Right ventricle myocardium superior (tissue), 1 donor: ENCODE measurements at places on chromosomes 16 and 17.

DNA sequence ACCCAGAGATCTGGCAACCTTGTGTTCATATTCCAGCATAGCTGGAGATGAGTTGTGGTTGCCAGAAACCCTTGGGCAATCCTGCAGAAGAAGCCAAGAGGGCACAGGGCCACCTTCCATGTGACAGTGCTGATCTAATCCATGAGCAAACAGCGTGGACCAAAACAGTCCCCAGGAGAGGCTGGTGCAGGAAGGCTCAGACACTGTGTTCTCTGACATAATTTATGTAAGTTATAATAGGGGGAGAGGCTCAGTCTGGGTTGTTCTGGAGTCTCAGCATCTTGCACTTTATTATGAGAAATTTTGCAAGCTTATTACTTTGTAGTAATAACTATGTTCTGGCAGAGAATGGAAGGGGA is 273.9 kb downstream of the HAPSTR1 start:
- peak; percentile 86 for DNase-seq

DNA sequence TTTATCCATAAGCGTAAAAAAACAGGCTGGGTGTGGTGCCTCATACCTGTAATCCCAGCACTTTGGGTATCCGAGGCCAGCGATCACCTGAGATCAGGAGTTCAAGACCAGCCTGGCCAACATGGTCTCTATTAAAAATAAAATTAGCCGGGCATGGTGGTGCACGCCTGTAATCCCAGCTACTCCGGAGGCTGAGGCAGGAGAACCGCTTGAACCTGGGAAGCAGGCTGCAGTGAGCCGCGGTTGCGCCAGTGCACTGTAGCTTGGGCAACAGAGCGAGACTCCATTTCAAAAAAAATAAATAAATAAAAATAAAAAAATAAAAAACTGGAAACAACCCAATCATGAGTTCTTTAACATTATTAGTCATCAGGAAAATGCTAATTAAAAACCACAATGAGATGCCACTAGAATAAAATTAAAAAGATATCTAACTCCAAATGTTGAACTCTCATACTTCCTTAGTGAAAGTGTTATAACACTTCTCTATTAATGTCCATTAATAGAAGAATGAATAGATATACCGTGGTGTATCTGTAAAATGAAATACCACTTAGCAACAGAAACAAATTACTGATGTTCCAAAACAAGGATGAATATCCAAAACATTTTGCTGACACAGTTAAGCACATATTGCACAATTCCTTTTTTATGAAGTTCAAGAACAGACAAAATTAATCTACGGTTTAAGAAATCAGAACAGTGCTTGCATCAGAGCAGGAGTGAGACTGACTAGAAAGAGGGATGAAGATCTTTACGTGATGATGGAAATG is 13.1 kb downstream of the MPHOSPH6 start:
- no peak for DNase-seq

GRCh38 chr16:83215406-83216001 is 588.7 kb downstream of the CDH13 start:
- no peak for DNase-seq

- DNase-seq, result no peak
These were observed 74.5 kb upstream of the PMFBP1 start for GRCh38 chr16:72246423-72246822.

DNA sequence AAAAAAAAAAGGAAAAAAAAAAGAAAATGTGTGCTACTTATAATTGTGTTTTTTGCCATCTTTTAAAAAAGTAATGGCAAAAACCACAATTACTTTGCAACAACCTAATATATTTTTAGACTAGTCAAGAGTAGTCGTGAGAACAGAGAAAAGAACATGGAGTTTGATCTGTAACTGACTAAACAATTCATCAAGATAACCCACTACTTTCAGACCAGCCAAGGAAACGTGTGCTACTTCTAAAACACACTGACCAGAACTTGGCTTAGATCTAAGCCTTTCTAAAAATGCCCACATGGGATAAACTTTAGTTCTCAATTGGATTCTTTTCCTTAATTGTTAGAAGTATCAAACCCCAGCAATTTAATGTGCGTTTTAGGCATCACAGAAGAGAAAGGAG is 616 bp downstream of the PECAM1 start:
- no peak for DNase-seq

- peak; percentile 29 for DNase-seq
These were observed 215.9 kb upstream of the GSE1 start for GRCh38 chr16:85396879-85397871.

- DNase-seq, result no peak
These were observed 14.4 kb downstream of the ERBB2 start for GRCh38 chr17:39714234-39714633.

DNA sequence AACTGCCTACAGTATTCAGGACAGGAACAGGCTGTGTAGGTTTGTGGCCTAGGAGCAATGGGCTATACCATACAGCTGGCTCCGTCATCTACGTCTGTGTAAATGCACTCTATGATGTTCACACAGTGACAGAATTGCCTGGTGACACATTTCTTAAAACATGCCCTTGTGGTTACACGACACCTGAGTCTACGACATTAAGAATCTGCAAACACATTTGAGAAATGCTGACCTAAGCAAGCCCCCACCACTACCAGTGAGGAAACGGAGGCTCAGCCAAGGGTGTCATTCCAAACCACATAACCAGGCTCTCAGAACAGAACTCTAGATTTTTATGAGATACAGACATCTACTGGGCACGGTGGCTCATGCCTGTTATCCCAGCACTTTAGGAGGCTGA is 23.5 kb downstream of the USP36 start:
- no peak for DNase-seq
